ENCODE measurements at places on chromosomes 12 and 14. TPM values are rescaled to one million over a fixed set of nuclear protein-coding genes. Genes with fewer than 3 reads are reported as not detected.

DNA sequence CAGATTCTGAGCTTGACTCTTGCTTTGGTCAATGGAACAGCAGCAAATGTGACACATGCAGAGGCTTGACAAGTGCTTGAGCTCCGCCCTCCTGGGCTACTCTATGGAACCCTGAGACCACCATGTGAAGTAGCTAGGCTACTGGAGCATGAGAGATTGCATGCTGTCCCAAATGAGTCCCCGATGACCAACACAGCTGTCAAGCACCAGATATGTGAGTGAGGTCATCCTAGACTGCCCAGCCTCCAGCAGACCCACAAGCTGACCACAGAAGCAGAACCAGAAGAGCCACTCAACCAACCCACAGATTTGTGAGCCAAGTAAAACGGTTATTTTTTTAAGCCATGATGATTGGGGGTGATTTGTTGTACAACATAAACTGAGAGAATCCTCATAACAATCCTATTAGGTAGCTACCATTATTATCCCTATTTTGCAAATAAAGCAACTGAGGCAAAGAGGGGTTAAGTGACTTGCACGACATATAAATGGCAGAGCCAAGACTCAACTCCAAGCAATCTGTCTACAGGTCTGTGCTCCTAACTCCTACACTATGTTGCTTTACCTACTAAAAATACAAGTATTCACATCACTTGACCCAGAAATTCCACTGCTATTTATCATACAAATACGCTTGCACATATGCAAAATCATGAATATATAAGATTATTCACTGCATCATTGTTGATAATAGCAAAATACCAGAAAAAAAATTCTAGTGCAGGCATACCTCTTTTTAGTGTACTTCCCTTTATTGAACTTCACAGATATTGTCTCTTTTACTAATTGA is 136.2 kb downstream of the NDUFA12 start:
- DNase-seq = no peak

GRCh38 chr12:1719139-1719538 is 28.3 kb downstream of the ADIPOR2 start:
- no peak for DNase-seq

GRCh38 chr14:68619790-68620574 is 172.9 kb downstream of the ZFP36L1 start:
- DNase-seq = no peak

- DNase-seq = no peak
Observed at GRCh38 chr14:20627346-20628027, 14.0 kb downstream of the OR6S1 start.

DNA sequence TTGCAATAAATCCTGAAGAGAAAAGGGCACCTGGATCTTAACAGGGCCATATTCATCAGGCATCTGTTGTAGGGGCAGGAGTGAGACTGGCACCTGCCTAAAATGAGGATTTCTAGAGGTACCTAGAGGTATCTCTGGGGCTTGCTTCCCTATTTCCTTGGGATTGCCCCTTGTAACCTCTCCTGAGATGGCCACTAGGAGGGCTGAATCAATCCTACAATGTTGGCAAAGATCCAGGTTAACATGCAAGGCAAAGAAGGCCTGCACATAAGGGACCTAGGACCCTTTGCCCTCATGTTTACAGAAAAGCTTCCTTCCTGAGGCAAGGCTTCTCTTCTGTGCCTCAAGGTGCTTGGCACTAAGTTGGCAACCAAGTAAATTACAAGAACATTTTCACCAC is 25.8 kb upstream of the CLEC4E start:
- DNase-seq = no peak

- DNase-seq = no peak
Observed at GRCh38 chr12:31494455-31494854, 96.5 kb downstream of the DENND5B start.

DNA sequence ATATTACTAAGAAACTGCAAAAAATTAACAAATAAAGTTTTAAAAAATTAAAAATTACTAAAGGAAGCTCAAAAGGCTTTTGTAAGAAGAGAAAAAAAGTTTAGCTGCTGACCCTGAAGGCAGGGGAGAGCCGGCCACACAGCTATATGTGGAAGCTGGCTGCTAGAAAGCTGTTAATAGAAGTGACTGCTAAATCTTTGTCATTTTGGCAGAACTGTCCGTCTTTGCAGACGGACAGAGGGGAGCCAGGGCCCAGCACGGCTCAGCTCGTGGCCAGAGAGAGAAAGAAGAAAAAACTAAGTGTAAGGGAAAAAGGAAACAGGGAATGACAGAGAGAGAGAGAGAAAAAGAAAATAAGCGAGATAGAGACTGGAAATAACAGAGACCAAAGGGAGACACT is 27.9 kb downstream of the PRMT8 start:
- no peak for DNase-seq

FAM186B gene
- polyA plus RNA-seq = 0.34 TPM

LRTM2 gene
- not detected for polyA plus RNA-seq

DPPA3 gene
- polyA plus RNA-seq = not detected

ZFYVE21 gene
- 67.8 TPM for polyA plus RNA-seq

NELL2 gene
- polyA plus RNA-seq = 0.30 TPM

KLRC4 gene
- not detected for polyA plus RNA-seq

GDF3 gene
- 1.6 TPM for polyA plus RNA-seq

CCDC184 gene
- 1.7 TPM for polyA plus RNA-seq

Data from kidney (tissue), 22 donors.